IPS-NIHi11 (cell line): ENCODE measurements at places on chromosomes 6 and 20.

DNA sequence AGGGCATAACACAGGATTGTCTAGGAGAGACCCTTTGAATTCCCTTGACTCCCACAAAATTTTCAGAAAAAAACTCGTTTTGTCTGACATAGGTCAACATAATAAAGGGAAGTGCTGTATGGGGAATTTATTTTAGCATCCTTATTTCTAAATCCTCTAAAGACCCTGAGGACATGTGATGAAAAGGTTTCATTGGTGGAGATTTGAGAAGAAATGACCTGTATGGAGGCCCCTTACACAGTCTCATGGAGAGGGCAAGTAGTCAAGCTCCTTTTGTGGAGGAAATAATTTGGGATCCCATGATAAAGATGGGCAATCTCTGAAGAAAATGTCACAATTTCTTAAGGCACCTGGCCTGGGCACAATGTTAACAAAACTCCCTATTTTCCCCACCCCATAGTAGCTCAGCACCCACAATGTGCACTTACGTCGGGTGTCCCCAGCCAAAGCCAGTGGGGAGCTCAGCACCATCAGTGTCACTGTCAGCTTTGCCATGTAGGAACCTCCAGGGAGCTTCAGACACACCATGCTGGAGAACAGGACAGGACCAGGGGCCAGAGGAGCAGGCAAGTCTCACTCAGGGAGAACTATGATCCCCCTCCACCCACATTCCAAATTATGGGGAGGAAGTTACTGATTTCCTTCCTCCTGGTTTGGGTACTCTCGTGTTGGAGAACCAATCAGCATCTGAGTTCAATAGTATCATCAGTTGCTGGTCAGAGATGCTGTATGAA is at the start of gene HLA-DRB5:
Gene HLA-DRB5 (minus strand): TSS at position 591 of the 734 bp plus-strand sequence. CDS start 63 bp downstream, at position 528.
- no peak for DNase-seq

- DNase-seq = no peak
Observed at GRCh38 chr6:35810971-35811698, 6.0 kb downstream of the LHFPL5 start.

DNA sequence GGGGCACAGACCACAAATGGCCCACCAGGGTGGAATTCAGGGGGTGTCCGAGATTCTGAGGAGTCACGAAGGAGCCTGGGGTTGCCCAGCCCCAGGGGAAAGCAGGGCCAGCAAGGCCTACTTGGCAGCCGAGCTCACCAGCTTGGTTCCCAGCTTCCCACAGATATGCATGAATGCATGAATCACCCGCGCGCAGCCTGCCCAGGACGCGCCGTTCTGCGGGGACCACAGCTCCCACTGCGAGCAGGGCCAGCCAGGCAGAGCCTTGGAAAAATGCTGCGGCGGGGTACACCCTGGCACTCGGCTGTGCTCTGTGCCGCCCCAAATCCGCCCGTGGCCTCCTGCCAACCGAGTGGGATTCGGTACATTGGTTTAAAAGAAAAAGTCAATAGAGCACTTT is 211.0 kb downstream of the NFATC2 start:
- DNase-seq = no peak

GRCh38 chr6:154319231-154319858 is 37.3 kb downstream of the IPCEF1 start:
- DNase-seq = no peak

- no peak for DNase-seq
Observed at GRCh38 chr6:148239801-148240460, 102.7 kb upstream of the SASH1 start.

- peak; percentile 82 for DNase-seq
Observed at GRCh38 chr20:33915726-33916331, 77.9 kb upstream of the RALY start.

- DNase-seq = no peak
Observed at GRCh38 chr6:6397842-6398241, 77.4 kb upstream of the F13A1 start.
